ENCODE measurements at places on chromosomes 2 and 18. TPM values are rescaled to one million over a fixed set of nuclear protein-coding genes. Genes with fewer than 3 reads are reported as not detected.

DNA sequence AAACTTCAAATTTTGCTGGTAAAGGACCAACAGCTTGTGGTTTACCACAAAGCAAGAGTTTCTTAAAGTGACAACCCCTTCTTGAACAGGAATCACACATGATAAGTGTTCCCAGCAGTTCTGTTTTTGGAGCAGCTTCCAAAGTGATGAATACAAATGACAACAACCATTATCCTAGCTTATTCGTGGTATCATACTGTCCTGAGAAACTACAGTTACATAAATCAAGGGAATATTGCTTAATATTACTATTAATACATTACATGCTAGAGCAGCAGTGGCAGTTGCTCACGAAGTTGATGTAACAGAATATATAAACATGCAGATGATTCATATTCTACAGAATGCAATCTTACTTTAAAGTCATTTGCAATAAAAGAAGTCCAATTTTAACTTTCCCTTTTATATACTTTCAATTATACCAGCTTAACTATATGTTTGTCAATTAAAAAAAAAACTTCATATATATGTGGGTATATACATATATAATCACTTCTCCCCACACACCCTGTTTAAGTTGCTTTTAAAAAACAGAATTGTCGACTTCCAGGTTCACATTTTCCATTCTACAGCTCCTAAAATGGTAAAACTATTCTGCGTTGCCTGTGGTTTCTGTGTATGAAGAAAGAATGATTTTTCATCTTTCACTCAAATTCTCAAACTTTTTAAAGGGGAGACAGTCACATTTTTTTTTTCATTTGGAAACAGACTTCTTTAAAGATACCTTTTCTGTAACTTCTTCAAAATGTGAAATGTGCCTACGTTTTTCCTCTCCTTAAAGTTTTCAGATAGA is 713.6 kb downstream of the TDRD15 start:
- peak; percentile 86 for DNase-seq

DNA sequence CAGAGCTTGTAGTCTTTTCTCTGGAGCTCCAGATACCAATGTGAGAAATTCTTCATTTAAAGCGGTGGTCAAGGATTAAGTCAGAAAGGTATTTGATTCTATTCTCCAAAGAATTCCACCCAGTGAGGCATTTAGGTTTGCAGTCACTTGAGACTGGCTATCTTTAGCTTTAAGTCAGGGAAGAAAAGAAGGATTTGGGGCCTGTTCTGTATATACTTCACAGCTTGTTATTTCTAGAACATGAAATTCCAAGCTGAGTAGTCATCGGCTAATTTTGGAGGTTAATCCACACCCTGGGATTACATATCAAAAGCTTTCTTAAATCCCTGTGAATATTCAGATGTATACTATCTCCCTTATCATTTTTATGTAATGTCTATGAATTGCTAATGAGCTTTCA is 39.4 kb downstream of the MYOM1 start:
- DNase-seq, result peak; percentile 53

GRCh38 chr18:13522256-13522655 is 204.1 kb downstream of the FAM210A start:
- no peak for DNase-seq

GRCh38 chr2:230749111-230749510 is 36.5 kb downstream of the CAB39 start:
- no peak for DNase-seq

DNA sequence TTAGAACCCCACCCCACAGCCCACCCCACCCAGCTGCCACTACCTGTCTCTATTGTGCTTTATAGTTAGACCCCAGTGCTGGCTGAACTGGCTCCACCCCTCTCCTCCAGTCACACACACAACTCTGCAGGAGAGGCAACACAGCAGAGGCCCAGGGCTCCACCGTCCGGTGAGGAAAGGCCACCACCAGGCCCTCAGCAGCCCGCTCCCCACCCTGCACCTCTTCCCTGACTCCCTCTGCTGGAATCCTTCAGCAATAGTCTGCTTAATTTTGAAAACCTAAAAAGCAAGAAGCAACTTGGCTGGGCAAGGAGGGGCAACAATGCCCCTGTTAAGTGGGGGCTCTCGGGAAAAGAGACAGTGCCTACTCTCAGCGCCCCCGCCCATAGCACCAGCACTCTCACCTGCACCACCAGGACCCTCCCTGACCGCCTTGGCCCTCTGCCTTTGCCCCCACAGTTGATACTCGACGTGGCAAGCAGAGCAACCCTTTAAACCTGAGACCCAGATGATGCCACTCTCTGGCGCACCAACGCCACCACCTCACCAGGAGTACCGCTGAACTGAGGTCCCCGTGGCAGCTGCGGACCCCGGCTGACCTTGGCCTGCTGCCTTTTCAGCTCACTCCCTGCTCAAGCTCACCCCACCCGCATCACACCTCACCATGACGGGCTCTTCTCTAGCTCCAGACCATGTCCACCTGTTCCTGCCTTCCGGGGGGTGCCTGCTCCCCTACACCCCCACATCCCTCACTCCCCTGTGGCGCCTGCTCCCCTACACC is 45.7 kb downstream of the NDUFA10 start:
- peak; percentile 55 for DNase-seq

DNA sequence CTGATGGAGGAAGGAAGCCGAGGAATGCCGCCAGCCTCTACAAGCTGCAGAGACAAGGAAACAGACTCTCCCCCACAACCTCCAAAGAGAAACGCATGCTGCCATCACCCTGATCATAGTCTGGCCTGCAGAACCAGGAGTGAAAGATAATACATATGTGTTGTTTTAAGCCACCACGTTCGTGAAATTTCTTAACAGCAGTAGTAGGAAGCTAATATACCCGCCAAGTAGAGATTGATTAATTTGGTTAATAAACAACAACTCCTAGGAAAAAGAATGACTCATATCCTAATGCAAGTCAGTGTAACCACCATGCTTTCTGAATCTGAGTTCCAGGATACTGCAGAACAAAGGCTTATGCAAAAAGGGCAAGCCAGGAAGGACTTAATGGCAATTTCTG is 36.6 kb downstream of the LONRF2 start:
- peak; percentile 86 for DNase-seq

DNA sequence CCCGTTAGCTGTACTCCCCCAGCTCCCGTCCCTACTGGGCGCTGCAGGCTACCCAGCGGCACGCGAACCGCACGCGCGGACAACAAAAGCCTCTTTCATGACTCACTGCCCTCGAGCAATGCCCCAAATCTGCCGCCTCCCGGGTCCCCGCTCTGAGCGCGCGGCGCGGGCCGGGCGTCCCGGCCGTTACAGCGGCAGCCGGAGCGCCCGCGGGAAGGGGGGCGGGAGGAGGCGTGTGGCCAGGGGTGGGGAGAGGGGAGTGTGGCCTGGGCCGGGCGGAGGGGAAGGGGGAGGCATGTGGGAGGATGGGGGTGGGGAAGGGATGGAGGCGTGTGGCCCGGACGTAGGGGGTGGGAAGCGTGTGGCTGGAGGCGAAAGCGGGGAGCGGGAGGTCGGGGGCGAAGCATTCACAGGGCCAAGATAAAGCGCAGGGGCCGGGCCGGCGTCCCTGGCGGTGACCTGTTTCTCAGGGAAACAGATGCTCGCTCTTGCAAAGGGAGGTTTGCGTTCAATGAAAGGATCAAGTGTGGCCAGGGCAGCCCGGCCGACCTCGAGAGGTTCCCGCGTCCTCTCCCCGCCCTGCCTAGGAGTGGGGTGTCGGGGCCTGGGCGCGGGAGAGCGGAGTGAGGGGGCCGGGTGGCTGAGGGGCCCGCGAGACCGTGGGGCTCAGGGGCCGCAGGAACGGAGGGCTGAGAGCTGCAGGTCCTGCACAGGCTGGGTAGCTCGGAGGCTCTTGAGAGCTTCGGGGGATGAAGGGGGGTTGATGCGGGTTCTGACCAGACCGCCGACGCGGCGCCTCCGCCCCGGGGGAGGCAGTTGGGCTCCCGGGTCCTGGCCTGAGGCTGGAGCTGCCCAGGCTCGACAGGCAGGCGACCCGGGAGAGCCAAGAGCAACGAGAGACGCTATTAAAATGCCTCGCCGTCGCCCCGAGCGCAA is 3.5 kb upstream of the NEUROD1 start:
- DNase-seq, result no peak

DNA sequence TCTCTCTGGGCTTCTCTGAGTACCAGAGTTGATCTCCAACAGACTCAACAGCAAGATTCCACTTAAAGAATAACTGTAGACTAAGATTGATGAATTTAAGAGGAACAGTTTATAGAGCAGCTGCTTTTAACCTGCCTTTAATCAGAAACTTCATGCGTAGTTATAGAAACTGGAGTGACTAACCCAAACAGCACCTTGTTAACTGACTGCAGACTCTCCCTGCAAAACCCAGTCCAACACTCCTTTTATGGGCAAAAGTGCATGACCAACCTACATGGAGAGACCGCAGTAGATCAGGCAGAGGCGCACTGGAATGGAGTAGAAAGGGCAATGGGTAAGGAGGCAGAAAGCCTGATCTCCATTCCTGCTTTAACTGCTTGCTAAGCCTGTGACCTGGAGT is 110.6 kb downstream of the NRP2 start:
- DNase-seq, result no peak

DNA sequence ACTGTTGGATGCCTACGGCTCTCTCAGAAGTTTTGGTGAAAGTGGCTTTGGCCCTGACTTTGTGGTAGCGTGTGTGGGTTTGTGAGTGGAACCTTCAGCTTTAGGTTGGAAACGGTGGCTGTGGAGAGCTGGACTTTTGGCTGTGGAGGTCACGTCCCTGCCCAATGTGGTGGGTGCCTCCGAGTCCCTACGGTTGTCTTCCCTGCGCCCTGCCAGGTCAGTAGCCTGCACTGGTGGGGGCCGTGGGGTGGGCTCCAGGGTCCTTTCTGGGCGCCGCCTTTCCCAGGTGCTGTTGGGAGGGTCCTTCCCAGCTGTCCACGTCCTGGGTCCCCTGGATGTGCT is 11.1 kb downstream of the COLEC11 start:
- no peak for DNase-seq

DNA sequence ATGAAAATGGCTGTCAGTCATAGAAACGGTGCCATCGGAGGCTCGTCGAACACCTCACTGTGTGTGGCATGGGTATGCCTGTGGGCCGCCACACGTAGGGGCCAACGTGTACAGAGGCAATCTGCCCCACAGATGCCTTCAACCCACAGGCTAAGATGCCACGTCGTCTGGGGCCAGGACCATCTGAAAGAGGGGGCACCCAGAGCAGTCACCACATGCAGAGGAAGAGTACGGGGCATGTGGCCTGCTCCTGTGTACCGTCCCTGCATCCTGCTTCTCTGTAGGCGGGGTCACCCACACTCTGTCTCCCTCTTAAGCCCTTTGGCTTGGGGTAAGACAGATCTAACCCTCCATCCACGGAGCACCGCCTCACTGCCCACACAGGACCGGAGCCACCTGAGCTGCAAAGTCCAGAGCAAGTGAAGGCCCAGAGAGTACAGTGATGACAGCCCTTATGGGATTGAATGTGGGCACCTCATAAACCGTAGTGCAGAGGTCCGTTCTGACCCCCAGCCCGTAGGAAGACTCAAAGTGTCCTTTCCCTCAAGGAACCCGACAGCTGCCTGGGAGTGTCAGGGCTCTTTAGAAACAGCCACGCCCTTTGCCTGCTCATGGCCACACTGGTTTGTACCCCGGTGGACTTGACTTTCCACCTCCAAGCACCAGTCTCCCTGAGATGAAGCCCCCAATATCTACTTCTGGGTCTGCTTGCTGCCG is 66.2 kb downstream of the TWIST2 start:
- no peak for DNase-seq

GRCh38 chr2:163734881-163735684 is 725 bp downstream of the FIGN start:
- peak; percentile 24 for DNase-seq

- DNase-seq, result no peak
Measured at GRCh38 chr2:113214141-113214540, 40.4 kb downstream of the PSD4 start.

GRCh38 chr18:43559507-43559906 is 282.2 kb upstream of the SYT4 start:
- DNase-seq, result no peak

DNA sequence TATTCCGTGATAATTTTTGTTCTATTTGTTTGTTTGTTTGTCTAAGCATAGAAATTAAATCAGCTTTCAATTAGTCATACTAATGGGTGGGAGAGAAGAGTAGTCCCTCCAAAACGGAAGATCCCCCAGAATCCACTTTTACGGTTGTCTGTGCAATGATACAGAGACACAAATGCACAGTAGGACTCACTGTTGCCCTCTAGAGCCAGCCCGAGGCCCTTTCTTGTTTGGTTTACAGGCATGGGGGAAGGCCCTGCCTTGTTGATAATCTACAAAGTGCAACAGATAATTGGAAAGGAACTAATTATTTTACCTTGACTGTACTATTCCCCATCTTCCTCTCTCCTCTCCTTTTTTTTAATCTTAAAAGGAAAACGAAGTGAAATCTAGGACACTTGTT is 121.1 kb downstream of the ACOXL start:
- peak; percentile 24 for DNase-seq

DNA sequence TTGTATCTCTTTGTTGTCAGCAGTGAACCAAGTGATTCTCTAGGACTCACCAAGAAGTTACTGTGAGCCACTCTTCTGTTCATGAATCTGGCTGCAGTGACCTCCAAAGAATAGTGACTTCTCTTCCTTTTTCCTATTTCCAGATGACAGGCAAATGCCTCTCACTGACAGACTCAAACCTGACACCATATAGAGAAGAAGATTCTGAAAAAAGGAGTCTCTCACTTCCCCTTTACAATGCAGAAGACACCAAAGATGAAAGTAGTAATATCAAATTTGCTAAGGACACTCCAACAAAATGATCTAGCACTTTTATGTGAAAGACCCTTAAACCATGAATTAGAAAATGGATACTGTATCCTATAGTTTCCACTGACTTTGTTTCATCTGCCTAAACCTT is 44.4 kb upstream of the SETBP1 start:
- no peak for DNase-seq

GRCh38 chr2:124480958-124481357 is 455.9 kb downstream of the CNTNAP5 start:
- DNase-seq, result no peak

- no peak for DNase-seq
Measured at GRCh38 chr2:156562124-156562523, 125.9 kb downstream of the GPD2 start.

- DNase-seq, result no peak
Measured at GRCh38 chr2:70957798-70958197, 20.6 kb upstream of the ANKRD53 start.

Gene NR4A2
- total RNA-seq, result not detected

Gene CCDC74B
- total RNA-seq, result 4.3 TPM

Gene SUCLG1
- 47.0 TPM for total RNA-seq

Gene HOXD12
- total RNA-seq, result not detected

Gene G6PC2
- total RNA-seq, result not detected

Gene CFAP53
- total RNA-seq, result under 0.01 TPM

All from fibroblast of villous mesenchyme (primary cell).